Fibroblast of the aortic adventitia (primary cell): ENCODE measurements at places on chromosomes 2 and 18.

DNA sequence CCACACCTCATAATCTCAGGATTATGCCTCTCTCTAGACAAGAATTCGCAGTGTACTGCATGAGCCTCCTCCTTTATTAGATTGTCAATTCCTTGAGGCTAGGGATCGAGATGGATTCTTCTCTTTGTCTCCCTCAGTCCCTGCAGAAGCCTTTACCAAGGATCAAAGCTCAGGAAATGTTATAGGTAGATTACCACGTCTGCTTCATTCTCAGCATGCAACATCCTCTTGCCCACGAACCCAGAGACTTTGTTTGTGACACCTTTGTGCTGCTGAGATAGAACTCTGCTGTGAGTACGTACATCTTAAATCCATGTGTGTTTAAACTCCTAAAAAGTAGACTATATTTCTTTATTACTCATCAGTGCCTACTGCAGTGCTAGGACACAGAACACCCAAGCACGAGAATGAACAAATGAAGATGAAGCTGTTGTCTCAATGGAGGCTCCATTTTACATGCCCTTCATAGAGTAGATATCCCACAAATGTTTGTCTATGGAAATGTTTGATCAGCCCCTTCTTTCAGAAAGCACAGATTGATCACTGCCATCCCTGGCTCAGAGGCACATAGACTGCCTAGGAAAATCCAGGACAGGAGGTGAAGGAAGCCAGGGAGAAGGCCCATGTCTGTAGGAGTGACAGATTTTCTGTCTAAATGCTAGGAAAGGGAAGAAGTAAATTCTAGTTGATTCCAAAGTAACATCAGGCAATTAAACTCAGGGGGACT is 98.8 kb upstream of the KLHL29 start:
- DNase-seq = no peak

DNA sequence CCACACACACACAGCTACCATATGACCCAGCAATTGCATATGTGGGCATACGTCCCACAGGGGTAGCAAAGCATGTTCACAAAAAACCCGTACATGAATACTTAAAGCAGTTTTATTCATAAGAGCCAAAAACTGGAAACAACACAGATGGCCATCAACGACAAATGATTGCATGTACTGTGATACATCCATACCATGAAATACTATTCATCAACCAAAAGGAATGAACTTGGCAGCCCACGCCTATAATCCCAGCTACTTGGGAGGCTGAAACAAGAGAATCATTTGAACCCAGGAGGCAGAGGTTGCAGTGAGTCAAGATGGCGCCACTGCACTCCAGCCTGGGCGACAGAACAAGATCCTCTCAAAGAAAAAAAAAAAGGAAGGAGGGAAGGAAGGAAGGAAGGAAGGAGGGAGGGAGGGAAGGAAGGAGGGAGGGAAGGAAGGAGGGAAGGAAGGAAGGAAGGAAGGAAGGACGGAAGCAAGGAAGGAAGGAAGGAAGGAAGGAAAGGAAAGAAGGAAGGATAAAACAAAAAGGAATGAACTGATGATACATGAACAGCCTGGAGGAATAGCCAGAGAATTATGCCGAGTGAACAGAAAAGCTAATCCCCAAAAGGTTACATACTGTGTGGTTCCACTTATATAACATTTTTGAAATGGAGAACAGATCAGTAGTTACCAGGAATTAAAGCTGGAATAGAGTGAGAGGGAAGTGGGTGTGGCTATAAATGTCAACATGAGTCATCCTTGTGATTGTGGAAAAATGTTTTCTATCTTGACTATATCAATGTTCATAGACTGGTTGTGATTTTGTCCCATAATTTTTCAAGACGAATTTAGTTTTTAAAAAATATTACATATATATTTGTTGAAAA is 19.6 kb upstream of the YPEL5 start:
- DNase-seq = peak; percentile 69

DNA sequence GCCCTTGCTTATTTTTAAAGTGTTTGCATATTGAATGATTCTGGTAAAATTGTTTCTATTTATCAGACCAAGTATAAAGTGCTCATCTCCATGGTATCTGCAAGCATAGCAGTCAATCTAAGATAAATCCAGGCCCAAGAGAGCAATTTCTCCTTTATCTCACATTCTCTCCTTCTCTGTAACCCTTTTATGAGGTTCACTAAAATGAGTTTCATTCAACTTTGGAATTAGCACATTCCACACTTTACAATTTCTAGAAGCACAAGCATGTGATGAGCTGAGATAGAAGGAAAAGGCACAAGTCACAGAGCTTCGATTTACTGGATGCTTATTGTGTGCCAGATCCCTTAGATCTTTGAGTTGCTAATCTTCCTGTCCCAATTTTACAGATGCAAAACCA is 97.3 kb downstream of the CNTNAP5 start:
- no peak for DNase-seq

DNA sequence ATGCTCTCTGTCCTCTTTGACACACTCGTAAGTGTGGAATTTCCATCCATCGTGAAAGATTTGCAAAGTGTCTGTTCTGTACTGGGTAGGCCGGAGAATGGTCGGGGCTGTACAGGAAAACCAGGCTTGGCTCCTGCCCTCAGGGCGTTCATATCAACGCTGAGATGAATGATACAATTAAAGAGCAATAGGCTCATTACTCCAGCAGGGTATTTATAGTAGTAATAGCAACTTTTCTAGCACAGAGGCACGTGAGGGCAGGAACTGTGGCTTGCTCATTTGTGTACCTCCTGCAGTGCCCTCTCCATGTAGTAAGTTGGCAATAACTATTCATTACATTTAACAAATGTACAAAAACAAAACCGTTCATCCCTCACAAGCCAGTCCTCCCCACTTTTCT is 5.3 kb upstream of the NCK2 start:
- no peak for DNase-seq

DNA sequence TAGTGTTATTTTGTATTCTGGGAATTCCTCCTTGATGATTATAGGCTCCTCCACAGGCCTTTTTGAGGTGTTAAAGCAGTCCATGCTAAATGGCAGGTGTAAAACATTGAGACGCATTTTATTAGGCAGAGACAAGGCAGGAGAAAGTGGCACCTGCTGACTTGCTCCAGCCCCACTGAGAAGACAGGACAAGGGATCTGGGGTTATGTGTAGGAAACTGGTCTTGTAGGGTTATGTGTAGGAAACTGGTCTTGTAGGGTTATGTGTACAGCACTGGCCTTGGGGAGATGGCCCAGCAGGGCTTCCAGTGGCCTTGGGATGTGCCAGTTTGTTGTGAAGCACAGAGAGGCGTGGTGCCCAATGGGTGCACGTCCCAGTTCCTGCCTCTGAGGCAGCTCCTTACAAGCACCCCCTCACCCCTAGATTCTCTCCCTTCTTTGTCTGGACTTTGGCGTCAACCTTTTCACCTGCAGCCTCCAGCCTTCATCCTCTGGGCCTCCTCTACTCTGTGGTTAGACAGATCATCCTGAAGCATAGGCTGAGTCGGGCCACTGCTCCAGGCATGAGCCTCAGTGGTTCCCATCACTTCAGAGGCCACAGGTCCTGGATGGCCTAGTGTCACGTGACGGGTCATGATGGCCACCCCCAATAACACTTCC is 921 bp upstream of the FABP1 start:
- no peak for DNase-seq

DNA sequence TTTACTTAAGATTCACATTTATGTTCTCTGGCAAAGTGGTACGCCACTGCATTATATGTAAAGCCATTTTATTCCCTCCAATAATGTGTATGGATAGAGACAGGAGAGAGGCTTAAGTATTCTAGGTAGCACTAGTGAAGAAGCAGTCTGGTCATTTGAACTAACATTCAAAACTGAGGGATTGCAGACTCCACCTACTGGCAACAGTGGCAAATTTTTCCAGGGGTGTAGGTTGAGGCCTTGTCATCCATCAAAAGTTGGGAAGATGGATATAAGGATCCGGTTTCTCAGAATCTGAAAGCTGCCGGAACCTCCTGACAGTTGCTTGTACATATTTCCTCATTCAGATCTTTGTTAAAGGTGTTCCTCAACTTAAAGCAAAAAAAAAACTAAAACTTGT is 465.5 kb upstream of the FSHR start:
- no peak for DNase-seq

- no peak for DNase-seq
Measured at GRCh38 chr2:238810321-238810720, 37.6 kb upstream of the TWIST2 start.

DNA sequence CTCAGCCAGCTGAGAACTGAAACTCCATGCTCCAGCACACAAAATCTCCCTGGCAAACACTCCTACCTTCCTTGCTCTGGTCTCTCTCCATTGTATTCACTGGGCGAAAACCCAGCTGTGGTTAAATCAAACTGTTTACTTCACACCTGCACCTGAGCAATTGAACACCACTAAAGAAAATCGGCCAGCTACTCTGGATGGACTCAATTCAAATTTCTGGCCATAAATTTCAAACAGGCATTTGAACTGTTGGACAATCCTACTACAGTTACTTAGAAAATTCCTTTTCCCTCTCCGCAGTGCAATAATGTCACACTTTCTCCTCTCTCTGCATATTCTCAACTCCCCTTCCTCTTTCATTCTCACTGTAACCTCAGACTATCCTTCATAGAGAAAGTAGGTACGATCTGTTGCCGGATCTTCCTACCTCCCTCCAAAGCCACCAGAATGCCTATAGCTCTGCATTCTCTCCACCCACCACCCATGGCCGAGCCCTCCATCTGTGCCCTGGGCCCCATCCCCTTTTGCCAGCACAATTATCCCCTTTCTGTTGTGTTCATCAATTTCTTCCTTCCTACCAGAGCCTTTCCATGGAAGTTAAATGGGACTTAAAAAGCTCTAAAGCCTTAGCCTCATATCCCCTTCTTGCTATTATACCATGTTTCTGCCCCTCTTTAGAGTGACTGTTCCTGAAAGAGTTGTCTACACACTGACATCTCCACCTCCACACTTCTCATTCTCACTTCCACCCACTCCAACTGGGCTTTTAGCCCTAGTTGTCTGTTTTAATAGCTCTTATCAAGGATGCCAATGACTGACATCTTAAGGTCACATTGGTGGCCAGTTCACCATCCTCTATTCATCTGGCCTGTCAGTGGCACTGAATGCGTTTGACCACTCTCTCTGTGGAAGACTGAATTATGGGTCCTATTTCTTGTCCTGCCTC is 127.5 kb upstream of the SLC1A4 start:
- no peak for DNase-seq
